ENCODE measurements at places on chromosomes 4 and X. TPM values are rescaled to one million over a fixed set of nuclear protein-coding genes. Genes with fewer than 3 reads are reported as not detected.
A peak's percentile ranks its signal among the peaks of the same experiment; 100 is the strongest.

DNA sequence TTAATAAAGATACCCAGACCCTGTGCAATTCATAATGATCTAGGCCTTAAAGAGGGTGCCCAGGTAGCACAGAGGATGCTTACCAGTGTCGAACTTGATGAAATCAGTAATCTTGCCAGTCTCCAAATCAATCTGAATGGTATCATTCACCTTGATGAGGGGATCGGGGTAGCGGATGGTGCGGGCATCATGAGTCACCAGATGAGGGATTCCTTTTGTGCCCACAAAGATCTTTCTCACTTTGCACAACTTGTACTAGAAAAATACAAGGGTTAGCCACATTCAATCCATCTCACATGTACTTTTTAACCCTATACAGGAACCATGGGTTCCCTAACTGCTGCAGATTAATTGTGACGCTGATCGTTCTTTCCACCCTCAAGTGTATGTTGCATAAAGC lies 3.3 kb downstream of the RPS4X start:
- no peak for ATAC-seq

- no peak for ATAC-seq
Measured at GRCh38 chr4:168488869-168489274, 8.0 kb upstream of the PALLD start.

DNA sequence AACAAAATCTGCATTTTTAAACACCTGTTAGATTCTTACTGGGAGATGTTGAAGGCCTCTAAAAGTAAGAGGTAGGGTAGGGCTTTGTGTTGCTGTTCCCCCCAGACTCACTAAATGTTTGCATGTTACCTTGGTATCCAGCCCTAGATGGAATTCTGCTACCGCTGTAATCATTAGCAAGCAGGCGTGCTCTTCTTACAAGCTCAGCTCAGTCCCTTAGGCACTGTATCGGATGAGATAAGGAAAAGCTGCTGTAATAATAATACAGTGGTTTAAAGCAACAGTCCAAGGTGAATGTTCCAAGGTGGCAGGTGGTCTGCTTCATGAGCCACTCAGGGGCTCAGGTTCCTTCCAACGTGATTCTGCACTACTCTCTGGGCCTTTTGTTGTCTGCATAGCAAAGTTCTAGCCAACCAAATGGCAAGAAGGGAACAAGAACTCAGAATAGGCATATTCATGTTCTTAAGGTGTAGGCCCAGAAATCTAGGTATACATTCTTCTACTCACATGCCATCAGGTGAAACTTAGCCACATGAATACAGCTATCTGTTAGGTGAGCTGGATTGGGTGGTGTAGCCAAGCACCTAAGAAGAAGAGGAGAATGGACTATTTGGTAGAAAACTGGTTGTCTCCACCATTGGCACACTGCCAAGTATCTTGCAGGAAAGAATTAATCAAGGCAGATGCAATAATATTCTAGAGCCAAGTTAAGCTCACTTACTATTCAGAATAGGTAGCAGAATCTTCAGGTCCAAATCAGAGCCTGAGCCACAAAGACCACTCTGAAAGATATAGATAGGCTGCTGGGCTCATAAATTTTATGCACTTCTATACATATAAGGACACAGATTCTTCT lies 46.0 kb downstream of the COQ2 start:
- no peak for ATAC-seq

KLB gene
- not detected for total RNA-seq

- ATAC-seq = no peak
Measured at GRCh38 chr4:36177946-36178345, 66.4 kb downstream of the ARAP2 start.

GRCh38 chr4:169627307-169627706 lies 6.9 kb downstream of the CLCN3 start:
- no peak for ATAC-seq

- no peak for ATAC-seq
Measured at GRCh38 chr4:56086073-56086541, 137.4 kb downstream of the CEP135 start.

CENPVL2 gene
- total RNA-seq = not detected

RNF128 gene
- not detected for total RNA-seq

- ATAC-seq = peak; percentile 23
Measured at GRCh38 chrX:108091878-108092291, 307 bp downstream of the ATG4A start.

- ATAC-seq = no peak
Measured at GRCh38 chr4:80268936-80269335, 2.5 kb downstream of the FGF5 start.

ARSJ gene
- 28.2 TPM for total RNA-seq

DNA sequence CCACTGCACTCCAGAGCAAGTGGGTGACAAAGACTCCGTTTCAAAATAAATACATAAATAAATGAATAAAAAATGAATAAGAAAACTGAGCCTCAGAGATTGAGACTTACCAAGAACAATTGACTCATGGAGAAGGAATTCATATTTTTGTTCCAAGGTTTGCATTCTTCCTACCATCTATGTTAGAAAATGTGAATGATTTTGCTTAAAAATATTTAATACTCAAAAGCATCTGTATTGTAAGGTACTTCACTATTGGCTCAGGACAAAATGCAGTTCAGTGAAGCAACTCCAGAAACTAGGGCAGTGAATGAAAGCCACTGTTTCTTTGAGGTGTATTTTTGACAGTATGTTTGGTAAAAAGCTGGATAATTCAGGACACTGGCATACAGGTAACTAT lies 54.1 kb downstream of the XAGE2 start:
- no peak for ATAC-seq

DNA sequence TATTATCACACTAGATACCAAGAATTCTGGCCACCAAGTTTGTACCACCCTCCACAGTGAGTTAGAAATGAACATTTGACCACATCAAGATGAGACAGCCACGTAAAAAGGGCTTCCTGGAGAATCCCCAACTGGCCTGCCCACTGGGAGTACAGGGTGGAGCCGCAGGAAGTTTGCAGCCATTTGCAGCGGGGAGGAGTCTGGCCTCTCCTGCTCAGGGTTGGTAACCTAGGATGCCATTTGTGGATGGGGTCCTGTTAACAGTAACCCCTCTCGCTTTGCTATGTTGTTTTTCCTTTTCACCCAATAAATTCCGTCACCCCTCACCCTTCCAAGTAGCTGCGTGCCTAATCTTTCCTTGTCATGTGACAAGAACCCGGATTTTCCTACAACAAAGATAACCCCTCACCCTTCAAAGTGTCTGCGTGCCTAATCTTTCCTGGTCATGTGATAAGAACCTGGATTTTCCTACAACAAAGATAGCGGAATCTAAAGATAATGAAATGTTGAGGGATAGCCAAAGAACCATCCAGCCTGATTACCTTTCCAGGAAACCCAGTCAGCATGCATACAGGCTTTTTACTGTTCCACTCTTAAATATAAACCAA lies 245.4 kb downstream of the NAF1 start:
- ATAC-seq = no peak

SLC10A7 gene
- 5.6 TPM for total RNA-seq

GRCh38 chrX:54785901-54786300 lies 12.2 kb downstream of the ITIH6 start:
- ATAC-seq = no peak

- no peak for ATAC-seq
Measured at GRCh38 chrX:31603411-31604120, 531.7 kb upstream of the FTHL17 start.

- ATAC-seq = no peak
Measured at GRCh38 chr4:89814362-89814761, 22.6 kb downstream of the SNCA start.

GPR101 gene
- not detected for total RNA-seq

DNA sequence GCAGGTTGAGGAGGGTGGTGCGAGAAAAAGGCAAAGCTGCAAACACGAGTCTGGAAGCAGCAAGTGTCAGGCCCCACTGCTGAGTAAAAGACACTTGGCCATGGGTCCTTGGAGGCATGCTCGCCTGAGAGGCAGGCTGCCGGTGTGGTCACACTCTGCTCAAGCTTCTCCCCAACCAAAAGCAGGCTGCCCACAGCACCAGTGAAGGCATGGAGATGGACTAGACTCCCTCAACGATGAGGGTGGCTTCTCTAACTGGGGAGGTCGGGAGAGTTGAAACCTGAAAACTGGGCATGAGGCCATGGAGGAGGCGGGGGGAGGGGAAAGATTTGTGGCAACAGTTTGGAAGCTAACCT lies 86.5 kb downstream of the ATG4A start:
- ATAC-seq = no peak

DNA sequence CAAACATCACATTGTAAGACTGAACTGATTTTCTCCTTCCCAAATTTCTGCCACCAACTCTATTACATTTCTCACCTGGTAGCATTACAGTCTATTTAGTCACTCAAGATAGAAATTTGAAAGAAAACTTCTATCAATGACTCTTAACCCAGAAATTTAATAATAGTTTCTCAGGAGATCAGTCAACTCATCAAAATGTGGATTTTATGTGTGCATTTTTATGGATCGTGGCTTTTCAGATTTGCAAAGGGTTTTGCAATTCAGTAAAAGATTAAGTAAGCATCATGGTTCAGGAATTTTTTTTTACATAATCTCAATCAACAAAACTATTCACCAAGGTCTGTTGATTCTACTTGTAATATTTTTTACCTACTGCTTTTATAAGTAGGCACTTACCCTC lies 111.1 kb downstream of the CFAP299 start:
- ATAC-seq = no peak

SHROOM2 gene
- 2.3 TPM for total RNA-seq

S100G gene
- total RNA-seq = not detected

GRCh38 chrX:140983730-140984129 lies 18.7 kb upstream of the SPANXB1 start:
- ATAC-seq = no peak

GRCh38 chr4:174324725-174325124 lies 41.0 kb downstream of the CEP44 start:
- ATAC-seq = no peak

Data from gastroesophageal sphincter (tissue), 4 donors.